Stimulated activated CD4-positive, alpha-beta T cell treated with anti-CD3 and anti-CD28 coated beads, Interleukin-1b, Interleukin-23, amount 100 ng/mL, for 24 hours (primary cell): ENCODE measurements at places on chromosomes 5 and 9.

- DNase-seq = no peak
Observed at GRCh38 chr9:694403-695154, 146.9 kb upstream of the DMRT1 start.

DNA sequence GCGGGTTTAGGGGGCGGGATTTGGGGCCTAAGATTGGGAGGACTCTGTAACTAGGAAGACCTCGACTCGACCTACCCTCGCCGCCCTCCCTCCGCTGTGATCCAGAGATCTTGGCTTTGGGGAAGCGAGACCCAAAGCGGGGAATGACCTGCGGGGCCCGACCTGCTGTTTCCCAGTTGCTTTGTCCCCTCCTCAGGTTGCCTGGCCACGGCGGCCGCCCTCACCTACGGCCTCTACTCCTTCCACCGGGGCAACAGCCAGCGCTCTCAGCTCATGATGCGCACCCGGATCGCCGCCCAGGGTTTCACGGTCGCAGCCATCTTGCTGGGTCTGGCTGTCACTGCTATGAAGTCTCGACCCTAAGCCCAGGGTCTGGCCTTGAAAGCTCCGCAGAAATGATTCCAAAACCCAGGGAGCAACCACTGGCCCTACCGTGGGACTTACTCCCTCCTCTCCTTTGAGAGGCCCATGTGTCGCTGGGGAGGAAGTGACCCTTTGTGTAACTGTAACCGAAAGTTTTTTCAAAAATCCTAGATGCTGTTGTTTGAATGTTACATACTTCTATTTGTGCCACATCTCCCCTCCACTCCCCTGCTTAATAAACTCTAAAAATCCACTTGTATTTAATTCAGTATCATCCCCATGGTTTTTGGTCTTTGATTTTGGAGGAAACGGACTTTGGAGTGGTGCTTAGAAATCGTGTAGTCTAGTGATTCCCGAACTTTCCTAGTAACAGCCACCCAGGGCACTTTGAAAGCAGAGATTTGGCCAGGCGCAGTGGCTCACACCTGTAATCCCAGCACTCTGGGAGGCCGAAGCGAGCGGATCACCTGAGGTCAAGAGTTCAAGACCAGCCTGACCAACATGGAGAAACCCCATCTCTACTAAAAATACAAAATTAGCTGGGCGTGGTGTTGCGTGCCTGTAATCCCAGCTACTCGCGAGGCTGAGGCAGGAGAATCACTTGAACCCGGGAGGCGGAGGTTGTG, 878 bp downstream of the HIGD2A start:
- DNase-seq = no peak

- DNase-seq = no peak
Observed at GRCh38 chr5:132667309-132667708, 6.5 kb upstream of the IL4 start.

DNA sequence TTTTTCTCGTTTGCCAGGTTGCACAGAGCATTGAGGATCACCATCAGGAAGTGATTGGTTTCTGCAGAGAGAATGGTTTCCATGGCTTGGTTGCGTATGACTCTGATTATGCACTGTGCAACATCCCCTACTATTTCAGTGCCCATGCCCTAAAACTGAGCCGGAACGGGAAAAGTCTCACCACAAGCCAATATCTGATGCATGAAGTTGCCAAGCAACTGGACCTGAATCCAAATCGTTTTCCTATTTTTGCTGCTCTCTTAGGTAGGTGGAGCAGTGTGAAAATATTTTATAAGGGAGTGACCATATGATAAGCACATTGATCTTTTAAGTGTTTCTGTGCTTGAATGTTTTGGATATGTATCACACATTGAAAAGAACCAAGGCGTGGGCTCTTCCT, 17.7 kb upstream of the FAM120AOS start:
- DNase-seq = no peak

- no peak for DNase-seq
Observed at GRCh38 chr5:179243333-179243732, 101.9 kb downstream of the ADAMTS2 start.

DNA sequence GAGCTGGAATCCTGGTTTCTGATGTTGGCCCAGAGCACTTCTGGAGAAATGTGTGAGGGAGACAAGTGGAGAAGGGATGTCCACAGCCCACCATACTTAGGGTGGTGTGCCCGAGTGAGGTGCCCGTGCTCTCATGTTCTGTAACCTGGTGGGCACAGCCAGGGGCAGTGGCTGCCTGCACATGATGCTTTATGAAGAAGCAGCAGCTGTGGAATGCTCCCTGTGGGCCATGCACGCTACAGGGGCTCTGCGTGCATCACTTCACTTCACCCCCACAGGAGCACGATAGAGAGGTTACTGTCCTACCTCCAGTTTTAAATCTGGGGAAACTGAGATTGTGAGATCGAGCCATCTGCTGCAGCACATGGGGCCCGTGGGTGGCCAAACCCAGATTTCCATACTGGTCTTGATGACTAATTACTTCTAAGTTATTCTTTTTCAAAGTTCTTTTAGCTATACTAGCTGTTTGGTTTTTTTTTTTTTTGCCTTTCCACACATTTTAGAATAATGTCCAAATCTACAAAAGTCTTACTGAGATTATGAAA, 441.6 kb downstream of the GADD45G start:
- no peak for DNase-seq

- DNase-seq = no peak
Observed at GRCh38 chr5:143714629-143715028, 97.3 kb upstream of the HMHB1 start.

GRCh38 chr5:132839426-132840301, 9.2 kb upstream of the SHROOM1 start:
- no peak for DNase-seq

GRCh38 chr9:38356851-38357250, 35.7 kb upstream of the ALDH1B1 start:
- no peak for DNase-seq
